ENCODE measurements at places on chromosomes 7 and 10.

DNA sequence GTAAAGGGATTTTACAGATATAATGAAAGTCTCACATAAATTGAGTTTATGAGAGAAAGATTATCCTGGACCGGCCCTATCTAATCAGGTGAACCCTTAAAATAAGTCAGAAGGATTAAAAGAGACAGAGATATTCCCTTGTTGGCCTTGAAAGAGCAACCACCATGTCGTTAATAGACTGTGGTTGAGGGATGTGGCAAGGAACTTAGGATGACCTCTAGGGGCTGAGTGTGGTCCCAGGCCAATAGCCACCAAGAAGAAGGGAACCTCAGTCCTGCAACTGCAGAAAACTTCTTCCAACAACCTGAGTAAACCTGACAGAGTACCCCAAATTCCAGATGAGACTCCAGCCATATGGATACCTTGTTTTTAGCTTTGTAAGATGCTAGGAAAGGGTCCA lies 121.5 kb downstream of the POLR1F start:
- DNase-seq: no peak

DNA sequence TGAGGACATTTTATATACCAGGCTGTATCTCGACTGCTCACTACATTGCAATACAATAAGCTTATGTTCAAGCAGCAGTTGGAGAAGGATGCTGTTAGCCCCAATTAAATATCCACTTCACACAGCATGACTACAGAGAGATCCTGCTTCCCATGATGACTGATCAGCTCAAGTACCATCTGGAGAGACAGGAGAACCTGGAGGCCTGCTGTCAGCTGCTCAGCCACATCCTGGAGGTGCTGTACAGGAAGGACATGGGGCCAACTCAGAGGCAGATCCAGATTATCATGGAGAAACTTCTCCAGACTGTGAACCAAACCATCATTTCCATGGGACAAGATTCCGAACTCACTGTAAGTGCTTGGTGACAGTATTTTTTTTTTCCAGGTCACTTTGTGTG lies 22.5 kb downstream of the RNF133 start:
- DNase-seq: no peak

- no peak for DNase-seq
Observed at GRCh38 chr7:41975849-41976248, 261.2 kb downstream of the GLI3 start.

DNA sequence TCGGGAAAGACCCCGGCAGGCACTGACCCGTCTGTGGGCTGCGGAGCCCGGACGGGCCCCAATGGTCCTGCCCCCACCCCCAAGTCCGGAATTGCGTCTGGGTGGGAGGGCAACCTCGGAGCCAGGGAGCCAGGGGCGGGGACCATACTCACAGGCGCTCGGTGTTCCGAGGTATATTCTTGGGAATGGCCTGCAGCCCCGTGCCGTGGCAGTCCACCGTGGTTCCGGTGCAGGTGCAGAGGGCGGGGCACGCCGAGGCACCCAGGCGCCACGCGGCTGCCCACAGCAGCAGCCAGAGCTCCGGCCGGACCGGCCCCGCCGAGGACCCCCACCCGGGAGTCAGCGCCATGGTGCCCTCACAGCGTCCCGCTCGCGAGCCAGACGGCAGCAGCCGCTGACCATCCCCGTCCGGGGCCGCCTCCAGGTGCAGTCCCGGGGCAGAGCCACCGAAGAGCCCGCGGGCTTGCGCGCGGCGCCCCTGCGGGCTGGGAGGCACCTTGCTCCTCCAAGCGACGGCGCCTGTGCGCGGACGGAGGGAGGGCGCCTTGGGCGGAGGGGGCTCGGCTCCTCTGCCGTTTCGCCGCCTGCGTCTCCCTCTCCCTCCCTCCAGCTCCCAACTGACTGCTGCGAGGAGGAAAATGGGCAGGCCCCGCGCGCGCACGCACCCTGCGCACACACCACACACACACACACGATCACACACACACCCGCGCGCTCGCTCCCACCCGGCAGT lies at the start of gene SLIT1:
Gene SLIT1, minus strand, starts transcription at position 634 of the 733 bp plus-strand sequence. Its CDS starts 285 bp downstream, at position 349.
- DNase-seq: no peak

DNA sequence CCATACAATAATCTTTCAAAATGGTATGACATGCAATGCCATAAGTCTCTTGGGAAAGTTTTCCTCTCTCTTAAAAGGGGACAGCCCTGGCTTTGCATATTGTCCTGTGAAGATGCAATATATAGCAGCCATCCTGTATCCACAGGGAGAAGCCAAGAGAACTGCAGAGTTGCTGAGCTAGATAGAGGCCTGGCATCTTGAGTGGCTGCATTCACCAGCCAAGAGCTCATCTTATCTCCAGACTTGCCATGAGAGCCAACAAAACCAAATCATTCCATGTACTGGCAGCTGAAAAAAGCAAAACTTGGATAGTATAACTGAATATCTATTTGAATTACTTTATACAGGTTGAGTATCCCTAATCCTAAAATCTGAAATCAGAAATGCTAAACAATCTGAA lies 348.8 kb downstream of the CALN1 start:
- DNase-seq: no peak

- DNase-seq: no peak
Observed at GRCh38 chr10:93065675-93066543, 5.3 kb downstream of the CYP26C1 start.

DNA sequence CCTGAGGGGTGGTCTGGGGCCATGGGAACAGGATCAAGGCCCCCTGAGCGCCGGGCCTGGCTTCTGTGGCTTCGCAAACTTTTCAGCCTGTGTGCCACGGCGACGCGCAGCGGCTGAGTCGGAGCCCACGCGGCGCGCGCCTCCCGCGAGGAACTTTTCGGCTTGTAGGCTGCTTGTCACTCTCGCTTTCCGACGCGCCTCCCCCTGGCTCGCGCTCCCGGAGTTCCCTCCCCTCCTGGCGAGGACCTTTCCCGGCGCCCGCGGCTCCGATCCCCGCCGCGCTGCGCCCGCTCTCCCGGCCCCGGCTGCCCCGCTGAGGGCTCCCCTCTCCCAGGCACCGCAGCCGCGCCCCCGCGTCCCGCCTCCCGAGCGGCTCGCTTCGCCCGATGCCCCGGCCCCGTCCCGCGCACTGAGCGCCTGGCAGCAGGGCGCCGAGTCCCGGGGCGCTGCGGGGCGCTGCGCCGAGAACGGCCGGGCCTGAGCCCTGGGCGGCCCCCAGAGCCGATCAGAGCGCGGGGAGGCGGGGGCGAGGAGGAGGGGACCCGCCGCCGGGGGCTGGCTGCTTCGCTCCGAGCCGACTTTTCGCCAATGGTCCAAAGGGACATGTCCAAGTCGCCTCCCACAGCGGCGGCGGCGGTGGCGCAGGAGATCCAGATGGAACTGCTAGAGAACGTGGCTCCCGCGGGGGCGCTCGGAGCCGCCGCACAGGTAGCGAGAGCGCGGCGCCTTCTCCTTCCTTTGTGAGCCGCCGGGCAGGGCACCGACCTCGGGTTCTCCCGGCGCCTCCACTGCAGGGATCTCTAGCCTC lies at the start of gene CACNB2:
Gene CACNB2, plus strand, starts transcription at position 276 of the 808 bp plus-strand sequence.
- peak; percentile 6 for DNase-seq

- DNase-seq: no peak
Observed at GRCh38 chr7:25884265-25884828, 267.7 kb upstream of the NFE2L3 start.

GRCh38 chr7:134179036-134180011 lies 52.2 kb downstream of the LRGUK start:
- DNase-seq: no peak

- DNase-seq: no peak
Observed at GRCh38 chr10:34539533-34540315, 275.4 kb downstream of the PARD3 start.

- DNase-seq: no peak
Observed at GRCh38 chr10:99170116-99170675, 65.5 kb downstream of the HPSE2 start.

DNA sequence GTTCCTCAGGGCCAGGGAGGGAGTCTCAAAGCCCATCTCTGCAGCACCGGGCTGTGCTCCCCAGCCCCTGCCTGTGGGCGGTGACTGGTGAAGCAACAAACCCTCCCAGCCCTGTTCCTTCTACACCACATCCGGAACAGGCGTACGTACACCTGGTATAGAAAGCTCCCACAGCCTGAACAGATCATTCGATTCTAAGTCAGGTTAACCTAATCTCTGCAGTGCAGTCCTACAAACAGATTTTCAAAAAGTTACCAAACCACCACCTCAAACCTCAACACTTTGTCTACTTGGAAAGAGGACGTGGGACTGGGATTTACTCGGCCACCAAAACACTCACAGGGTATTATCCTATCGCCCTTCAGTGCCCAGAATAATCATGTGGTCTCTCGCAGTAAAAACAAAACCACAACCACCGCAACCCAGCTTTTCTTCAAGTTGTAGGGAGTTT lies 238.4 kb downstream of the DIP2C start:
- DNase-seq: no peak

- DNase-seq: no peak
Observed at GRCh38 chr10:96721207-96721572, 876 bp upstream of the PIK3AP1 start.

GRCh38 chr7:142602756-142603155 lies 146.5 kb upstream of the PRSS1 start:
- DNase-seq: no peak

DNA sequence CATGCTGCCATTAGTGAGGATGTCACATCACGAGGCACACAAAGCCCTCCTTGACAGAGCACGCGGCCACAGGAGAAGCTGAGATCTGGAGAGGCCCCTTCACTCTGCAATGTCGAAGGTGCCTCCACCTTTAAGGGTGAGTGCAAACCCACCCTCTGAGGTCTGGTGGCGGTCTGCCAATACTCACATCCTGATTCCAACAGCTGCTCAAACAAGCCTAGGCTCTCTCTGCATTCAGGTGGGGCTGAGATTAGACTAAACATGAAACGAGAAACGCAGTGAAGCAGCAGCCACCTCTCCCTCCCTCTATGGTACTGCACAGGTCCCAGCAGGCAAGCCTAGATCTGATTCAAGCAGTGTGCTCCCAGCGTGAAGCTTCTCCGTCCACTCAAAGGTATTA lies 151.8 kb downstream of the TCERG1L start:
- no peak for DNase-seq

DNA sequence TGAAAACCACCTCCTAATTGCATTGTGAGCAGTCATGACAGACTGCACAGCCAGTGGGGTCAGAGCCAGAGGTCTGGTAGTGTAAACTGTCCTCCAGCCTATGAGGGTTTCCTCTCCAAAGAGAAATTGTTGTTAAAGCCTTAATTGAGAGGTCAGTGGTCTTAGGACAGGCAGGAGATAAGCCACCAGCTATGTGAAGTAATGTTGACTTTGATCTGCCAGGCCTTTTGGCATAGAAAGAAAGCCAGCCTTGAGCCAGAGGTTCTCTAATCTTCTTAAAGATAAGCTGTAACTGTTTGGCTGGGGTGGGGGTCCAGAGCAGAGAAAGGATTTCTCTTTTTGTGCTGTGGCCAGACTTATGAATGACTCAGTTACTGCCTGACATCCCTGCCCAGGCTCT lies 248.4 kb downstream of the WDR11 start:
- DNase-seq: no peak

GRCh38 chr10:60350400-60350799 lies 39.3 kb downstream of the ANK3 start:
- DNase-seq: no peak
